ENCODE measurements at places on chromosomes 2 and 18.

- DNase-seq, result no peak
These were observed 24.8 kb upstream of the EFEMP1 start for GRCh38 chr2:55948176-55948923.

DNA sequence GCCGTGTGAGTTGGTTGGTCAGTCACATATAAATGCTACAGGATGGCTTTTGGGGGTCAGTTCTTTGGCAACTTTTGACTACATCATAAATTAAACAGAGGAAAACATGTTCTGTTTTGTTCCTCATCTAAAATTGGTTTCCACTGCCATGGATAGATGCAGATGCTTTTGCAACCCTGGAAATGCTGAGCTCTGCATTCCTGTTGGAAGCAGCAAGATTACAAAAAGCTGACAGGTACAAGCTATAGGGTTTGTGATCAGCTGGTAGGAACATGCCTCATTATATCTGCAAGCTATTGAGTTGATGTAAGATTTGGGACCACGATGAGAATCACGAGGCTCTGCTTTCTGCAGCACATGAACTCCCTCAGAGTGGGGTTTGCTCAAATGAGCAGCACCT is 207.4 kb upstream of the TPO start:
- no peak for DNase-seq

GRCh38 chr2:172287605-172288315 is 139.6 kb upstream of the ITGA6 start:
- DNase-seq, result no peak

GRCh38 chr18:10453261-10453805 is 1.1 kb upstream of the APCDD1 start:
- no peak for DNase-seq

Data from activated CD4-positive, alpha-beta T cell treated with anti-CD3 and anti-CD28 coated beads for 4 hours (primary cell).